ENCODE measurements at places on chromosomes 5 and 9.

DNA sequence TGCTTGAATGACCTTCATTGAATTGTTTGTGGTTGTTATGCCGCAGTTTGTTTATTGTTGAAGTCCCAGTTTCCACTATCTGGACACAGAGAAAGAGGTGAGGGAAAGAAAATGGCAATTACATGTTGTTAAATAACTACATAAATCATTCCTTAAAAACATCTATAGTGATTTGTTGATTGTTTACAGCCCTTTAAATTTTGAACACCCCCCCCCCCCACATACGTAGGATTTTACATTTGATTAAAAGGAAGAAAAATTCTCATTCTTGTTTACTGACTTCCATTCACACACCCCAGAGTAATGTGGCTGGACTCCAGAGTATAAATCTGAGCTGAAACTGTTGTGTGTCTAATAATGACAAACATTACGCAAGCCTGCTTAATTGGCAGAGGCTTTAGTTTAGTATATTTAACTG, 87.1 kb upstream of the FAM174A start:
- DNase-seq, result peak; percentile 45

DNA sequence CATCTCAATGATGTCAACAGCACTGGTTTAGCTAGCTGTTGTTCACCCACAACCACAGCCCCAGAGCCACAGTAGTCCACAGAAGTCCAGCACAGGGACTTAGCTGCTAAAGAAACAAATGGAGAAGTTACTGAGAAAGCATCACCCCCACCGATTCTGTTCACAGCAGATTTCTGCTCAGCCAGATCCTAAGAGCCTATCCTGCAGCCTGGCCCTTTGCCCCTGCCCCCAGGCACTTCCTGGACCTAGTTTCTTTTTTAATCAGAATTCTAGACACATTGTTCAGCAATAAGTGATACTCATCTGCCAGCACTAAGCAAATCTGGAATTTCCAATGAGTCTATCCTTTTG, 7.4 kb downstream of the B4GALT1 start:
- DNase-seq, result peak; percentile 91

DNA sequence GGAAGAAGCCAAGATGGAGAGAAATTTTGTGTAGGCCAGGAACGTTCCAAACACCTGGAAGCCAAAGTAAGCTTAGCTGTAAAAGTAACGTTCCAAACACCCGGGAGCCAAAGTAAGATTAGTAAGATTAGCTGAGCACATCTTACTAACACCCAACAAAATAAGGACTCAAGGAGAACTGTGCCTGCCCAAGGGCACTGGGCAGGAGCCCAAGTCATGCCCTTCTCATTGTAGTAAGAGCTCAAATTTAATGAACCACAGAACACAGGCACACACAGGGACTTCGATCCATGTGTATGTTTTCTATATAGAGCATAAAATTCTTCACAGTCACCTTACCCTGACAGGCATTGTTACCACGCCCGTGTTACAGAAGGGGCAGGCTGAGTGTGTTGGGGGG, 36.1 kb upstream of the NXNL2 start:
- DNase-seq, result no peak

DNA sequence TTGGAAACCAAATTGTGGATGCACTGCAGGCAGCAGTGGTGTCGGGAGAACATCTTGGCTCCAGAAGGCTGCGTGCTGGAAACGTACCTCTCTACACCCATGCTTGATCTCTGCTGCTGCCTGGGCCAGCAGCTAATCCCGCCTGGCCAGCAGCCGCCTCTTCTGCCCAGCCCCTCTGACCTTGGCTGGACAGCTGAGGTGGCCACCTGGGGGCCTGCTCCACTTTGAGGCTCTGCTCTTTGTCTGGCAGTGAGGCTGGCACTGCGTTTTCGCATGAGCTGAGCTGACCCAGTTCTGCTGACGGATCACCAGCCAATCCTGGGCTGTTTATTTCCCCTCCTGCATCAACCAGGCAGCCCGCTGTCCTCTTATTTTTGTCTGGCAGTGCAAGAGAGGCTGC, 154.9 kb downstream of the TENT4A start:
- DNase-seq, result no peak

DNA sequence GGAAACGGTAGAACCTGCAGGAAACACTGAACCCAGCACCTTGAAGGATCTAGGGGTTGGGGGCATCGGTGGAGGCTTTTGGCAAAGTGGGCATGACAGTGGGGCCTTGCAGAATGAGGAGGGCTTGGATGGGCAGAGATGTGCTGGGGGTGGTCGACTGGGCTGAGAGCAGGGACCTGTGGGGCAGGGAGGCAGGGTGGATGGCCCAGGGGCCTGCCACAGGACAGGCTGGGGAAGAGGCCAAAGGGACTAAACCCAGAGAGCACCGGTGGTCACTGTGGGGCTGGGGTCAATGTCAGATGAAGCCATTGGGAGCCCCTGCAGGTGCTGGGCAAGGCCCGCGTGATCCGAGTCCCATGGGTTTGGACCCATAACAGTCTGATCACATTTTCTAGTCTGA, 175.3 kb downstream of the DAB2IP start:
- DNase-seq, result no peak
